Activated CD4-positive, alpha-beta T cell treated with anti-CD3 and anti-CD28 coated beads, Interleukin-2, amount 10 ng/mL, durations not matched to agents 7 days and 5 days (primary cell): ENCODE measurements at places on chromosomes 3 and 15.

DNA sequence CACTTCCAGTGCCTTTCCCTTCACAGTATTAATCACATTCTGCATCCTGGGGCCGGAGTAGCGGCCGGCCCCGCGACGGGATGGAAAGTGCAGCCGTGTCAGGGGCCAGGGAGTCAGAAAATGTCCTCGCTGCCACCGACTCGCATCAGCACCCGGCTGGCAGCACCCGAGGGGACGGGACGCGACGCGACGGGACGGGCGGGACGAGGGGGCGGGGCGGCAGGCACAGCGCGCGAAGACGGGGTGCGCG is 353 bp downstream of the ATG3 start:
- no peak for DNase-seq

GRCh38 chr3:75235631-75236030 is 428.5 kb upstream of the FRG2C start:
- DNase-seq: no peak

DNA sequence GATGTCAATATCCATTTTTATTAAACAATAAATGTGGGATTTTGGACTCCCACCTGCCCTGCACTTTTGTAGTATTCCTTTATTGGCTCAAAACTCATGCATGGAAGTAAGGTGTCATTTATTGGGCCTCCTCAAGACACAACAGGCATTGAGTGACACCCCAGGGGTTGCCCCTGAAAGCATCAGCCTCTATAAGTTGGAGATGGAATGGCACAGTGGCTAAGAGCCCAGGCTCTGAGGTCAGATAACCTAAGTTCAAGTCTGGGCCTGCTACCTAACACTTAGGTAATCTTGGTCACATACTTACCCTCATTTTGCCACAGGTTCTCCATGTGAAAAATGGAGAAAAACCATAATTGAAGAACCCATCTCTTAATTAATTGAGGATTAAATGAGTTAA is 4.6 kb downstream of the CAPN3 start:
- DNase-seq: no peak

GRCh38 chr3:138921316-138922292 is 25.3 kb downstream of the FOXL2 start:
- DNase-seq: no peak

- DNase-seq: no peak
Measured at GRCh38 chr3:97687734-97688133, 76.8 kb upstream of the ARL6 start.

DNA sequence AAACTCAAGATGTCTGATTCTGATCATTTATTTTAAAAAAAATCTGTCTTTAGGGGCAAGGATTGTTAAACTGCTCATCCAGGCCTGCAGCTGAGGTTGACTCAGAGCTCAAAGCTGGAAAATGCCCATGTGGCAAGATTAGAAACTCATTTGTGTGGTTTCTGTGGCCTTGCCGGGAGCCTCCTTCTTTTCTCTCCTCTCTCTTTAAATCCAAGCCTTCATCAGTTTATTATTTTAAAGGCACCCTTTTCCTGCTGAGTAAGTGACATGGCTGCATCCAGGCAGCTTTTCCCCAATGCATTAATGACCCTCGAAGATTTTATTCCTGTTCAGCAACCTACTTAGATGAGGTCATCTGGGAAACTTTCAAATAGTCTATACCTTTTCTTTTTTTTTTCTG is 221.3 kb upstream of the CDIN1 start:
- no peak for DNase-seq

GRCh38 chr15:74384881-74385643 is 17.6 kb upstream of the CYP11A1 start:
- peak; percentile 46 for DNase-seq

DNA sequence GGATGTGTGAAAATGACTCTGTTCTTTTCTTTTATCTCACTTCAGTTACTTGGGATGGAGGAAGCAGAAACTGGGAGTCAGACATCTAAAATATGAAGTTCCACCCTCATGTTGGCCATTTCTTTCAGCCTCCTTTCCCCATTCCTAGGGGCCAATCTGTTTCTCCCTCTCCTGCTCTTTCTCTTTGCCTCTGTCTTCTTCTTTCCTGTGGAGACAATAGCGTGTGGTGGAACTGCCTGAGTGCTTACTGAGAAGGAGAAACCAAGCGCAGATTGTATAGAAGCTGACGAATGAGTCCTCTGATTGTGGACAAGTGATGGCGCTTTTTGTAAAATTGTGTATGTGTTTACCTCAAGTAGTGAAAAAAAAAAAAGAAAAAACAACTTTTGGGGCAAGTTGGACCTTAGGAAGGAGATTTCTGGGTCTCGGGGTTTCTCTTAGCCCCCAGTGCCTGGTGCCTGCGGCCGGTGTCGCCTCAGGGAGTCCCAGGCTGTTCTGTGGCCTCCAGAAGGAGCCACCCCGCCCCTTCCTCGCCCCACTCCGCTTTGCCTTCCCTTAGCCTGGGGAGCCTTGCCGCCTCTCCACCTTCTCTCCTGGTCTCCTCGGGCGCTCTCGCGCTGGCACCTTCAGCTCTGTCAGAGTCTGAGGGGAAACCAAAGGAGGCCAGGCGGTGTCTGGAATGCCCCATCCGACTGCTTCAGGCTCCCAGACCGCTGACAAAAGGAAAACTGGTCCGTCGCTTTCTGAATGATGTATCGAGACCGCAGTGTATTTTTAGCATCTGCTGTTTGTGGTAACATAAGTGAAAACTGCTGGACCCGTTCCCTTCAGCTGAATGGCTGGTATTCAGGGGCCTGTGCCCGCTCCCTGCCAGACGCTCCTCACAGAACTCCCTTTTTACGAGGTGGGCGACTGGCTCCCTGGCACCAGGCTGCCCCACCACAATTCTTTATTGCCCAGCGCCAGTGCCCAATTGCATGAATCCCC is 30.1 kb downstream of the SCG5 start:
- no peak for DNase-seq

GRCh38 chr3:40207796-40208195 is 101.7 kb upstream of the EIF1B start:
- no peak for DNase-seq

DNA sequence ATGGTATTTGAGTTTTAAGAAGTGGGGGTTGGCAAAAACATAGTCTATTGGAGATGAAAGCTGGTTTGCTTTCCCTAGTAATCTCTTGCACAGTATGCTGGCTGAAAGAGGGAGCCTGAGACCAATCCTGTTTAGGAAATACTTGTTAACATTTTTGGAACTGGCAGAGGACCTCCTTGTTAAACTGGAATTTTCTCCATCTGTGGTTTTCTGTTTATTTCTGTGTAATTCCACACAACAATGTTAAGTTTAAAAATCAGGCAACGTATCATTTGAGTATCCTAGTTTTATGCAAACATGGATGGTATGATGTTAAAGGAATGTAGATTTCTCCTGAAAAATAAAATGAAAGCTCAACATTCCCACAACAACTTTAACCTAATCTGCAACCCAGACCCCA is 536.0 kb upstream of the TBL1XR1 start:
- no peak for DNase-seq

GRCh38 chr15:68658641-68659358 is 80.0 kb downstream of the CORO2B start:
- no peak for DNase-seq

DNA sequence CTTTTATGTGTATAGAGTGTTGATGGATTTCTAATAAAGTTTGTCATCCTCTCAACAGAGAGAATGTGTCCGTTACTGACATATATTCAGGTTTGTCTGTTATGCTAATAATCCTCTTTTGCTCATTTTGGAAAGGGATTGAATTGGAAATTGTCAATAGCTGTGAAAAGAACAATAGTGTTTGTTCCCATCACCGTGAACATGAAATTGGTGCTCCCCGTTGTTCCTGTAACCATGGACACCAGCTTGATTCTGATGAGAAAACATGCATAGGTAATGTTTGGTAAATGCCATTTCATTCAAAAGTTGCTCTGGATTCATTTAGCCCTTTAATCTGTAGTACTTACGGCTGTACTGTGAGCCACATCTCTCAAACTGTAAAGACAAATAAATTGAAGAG is 707.0 kb upstream of the GOLIM4 start:
- no peak for DNase-seq

- peak; percentile 50 for DNase-seq
Measured at GRCh38 chr3:152269831-152270734, 1.4 kb downstream of the MBNL1 start.

DNA sequence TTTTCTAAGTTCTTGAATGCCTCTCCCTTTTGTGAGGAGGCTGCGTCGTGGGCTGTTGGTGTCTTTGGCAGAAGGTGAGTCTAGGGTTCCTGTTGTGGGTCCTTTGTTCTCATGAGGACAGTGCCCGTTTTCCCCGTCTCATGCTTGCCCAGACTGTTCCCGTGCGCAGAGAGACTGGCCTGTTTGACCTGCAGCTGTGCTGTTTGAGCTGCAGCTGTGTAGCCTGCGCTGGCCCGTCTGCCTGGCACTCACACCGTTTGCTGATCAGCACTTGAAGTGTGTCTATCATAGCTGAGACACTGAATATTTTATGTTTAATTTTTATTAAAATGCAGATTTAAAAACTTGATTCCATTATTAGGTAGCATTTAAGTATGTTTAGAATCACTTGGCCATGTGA is 9.9 kb downstream of the GOLGA6L2 start:
- no peak for DNase-seq

DNA sequence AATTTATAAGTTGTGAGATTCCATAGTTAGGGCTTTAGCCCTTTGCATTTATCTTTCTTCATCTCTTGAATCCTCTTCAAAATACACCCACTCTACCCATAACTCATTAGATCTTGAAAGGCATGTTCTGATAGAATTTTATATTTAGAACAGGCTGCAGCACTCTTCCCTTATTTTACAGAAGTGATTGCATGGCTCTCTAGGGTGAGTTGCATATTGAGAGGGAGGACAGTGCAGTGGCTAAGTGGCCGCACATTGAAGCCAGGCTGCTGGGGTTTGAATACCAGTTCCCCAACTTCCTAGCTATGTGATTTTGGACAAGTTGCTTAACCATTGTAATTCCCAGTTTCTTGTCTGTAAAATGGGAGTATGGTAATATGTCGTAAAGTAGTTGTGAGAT is 2.5 kb downstream of the CD86 start:
- DNase-seq: no peak

DNA sequence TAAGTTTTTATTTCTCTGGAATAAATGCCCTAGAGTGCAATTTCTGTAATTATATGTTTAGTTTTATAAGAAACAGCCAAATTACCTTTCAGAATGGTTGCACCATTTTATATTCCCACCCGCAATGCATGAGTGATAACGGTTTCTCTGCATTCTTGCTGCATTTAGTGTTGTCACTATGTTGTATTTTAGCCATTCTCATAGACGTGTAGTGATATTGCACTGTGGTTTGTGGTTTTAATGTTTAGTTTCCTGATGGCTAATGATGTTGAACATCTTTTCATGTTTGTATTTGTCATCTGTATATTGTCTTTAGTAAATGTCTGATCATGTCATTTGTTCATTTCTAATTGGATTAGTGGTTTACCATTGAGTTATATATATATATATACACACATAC is 73.0 kb upstream of the GOLIM4 start:
- no peak for DNase-seq

- DNase-seq: no peak
Measured at GRCh38 chr3:139353920-139354556, 10.2 kb downstream of the MRPS22 start.

- DNase-seq: no peak
Measured at GRCh38 chr3:175274056-175274455, 414.9 kb downstream of the NAALADL2 start.

- DNase-seq: no peak
Measured at GRCh38 chr15:36008719-36009118, 462.8 kb upstream of the DPH6 start.

DNA sequence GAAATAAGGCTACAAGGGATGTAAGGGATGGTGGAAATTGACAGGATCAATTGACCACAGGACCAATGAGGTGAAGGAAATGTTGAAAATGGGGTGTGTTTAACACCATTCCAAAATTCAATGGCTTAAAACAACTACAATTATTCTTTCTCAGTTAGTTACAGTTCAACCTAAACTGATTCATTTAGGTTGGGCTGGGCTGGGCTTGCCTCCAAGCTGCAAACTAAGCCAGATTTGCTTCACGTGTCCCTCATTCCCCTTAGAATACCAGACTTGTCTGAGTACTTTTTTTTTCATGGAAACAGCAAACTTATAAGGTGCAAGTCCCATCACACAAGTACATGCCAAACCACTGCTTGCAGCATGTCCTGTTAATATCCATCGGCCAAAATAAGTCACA is 280.1 kb downstream of the NEK10 start:
- no peak for DNase-seq

- peak; percentile 82 for DNase-seq
Measured at GRCh38 chr3:45664578-45664977, 24.6 kb upstream of the SACM1L start.

DNA sequence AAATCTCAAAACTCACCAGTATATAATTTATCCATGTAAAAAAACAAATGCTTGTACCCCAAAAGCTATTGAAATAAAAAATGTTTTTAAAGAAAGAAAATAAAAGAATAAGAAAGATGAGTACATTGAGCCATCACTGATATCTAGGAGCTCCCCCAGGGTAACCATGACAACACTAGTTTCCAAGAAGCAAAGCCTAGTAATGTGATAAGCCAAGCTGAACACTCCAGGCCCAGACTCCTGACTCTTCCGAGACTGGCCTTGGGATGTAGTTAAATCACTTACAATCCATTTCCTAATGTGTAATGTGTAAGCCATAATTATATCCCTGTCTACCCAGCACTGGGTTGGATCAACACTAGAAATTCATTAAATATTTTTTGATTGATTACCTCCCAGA is 21.1 kb upstream of the ATP8B4 start:
- no peak for DNase-seq

DNA sequence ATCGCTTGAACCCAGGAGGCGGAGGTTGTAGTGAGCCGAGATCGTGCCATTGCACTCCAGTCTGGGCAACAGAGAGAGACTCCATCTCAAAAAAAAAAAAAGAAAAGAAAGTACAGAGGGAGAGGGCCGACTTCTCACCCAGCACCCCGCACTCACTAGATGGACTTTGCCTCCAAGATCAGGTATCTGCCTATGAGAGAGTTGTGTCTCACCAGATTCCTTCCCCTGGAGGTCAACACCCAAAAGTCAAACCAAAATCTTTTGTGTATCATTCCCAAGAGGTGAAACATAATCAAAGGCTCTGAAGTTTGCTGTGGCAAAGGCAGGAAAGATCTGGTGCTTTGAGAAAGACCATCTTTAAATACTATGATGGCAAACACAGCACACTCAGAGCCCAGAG is 51.2 kb downstream of the HMCES start:
- DNase-seq: no peak

- DNase-seq: no peak
Measured at GRCh38 chr3:115706311-115706829, 83.1 kb downstream of the GAP43 start.

DNA sequence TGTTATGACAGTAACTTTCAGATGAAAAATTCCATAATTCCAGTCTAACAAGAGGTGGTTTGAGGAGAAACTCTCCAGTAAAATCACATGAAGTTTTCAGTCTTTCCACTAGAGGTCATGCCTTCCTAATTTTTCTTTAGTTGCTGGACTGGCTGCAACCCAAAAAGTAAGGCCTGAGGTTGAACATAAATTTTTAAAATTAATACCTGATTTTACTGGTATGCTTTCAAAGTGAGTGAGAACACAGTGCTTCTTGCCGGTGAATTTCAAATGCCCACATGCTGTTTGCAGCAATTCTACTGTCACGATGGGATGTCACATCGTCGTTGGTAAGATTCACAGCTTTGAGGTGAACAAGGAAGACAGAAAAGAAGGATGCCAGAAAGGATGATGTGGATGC is 89.0 kb upstream of the FGF12 start:
- DNase-seq: no peak
